Right atrium auricular region (tissue), 2 donors: ENCODE measurements at places on chromosomes 1 and 21.
A peak's percentile ranks its signal among the peaks of the same experiment; 100 is the strongest.

GRCh38 chr1:15620155-15620545, 2.9 kb downstream of the DDI2 start:
- H3K27me3 ChIP-seq: no peaks in the 10 kb centered on the region
- peak overlapping the region; percentile 99 for H3K27ac ChIP-seq
- peak overlapping the region; percentile 1 for H3K4me3 ChIP-seq
- H3K36me3 ChIP-seq: no peaks in the 10 kb centered on the region
- no peak for DNase-seq

- no peak overlapping the region for H3K4me3 ChIP-seq
- H3K4me1 ChIP-seq: no peaks in the 10 kb centered on the region
- no peak overlapping the region for H3K27ac ChIP-seq
- DNase-seq: no peak
- no peaks in the 10 kb centered on the region for H3K27me3 ChIP-seq
These were observed 131.5 kb downstream of the CNIH3 start for GRCh38 chr1:224747578-224747977.

GRCh38 chr1:47709019-47709871, 271.4 kb downstream of the FOXD2 start:
- DNase-seq: no peak
- no peaks in the 10 kb centered on the region for H3K36me3 ChIP-seq
- H3K4me1 ChIP-seq: peaks cover 4% of the 10 kb centered on the region
- H3K4me3 ChIP-seq: peak overlapping the region; percentile 49
- H3K27me3 ChIP-seq: peaks cover 31% of the 10 kb centered on the region
- H3K27ac ChIP-seq: no peak overlapping the region

DNA sequence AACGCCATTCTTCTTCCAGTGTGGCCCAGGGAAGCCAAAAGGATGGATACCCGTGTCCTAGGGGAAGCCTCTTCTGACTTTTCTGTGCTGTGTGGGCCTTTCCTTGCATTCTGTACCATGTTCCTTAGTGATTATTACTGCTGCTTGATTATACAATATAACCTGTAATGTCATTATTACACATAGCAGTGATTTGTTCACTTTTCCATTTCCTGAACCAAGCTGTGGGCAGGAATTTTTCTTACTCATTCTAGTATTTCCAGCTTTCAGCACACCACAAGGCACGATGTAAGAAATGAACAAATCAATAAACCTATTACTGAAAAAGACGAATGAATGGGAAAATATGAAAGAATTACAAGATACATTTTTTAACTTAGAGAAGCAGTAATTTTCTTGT, 8.4 kb upstream of the USP33 start:
- H3K27ac ChIP-seq: no peak overlapping the region
- no peak for DNase-seq
- H3K27me3 ChIP-seq: no peaks in the 10 kb centered on the region
- H3K4me1 ChIP-seq: no peaks in the 10 kb centered on the region

DNA sequence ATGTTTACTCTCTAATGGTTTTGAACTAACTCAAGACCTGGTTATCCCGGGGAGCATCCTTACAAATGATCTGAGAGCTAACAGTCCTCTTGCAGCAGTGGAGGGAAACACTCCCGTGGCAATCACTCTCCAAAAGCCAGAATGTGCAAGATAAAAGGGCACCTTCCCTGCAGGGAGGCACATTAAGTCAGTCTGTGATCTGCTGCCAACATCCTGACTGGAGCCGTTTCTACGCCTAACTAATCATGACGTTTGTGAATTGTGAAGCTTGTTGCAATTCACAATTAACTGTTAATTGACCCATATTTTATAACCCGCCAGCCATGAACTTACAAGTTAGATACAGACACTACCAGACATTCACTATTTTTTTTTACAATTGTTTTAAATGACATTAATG, 52.1 kb upstream of the LGALS8 start:
- no peak for DNase-seq
- H3K27ac ChIP-seq: no peak overlapping the region
- no peaks in the 10 kb centered on the region for H3K36me3 ChIP-seq
- no peaks in the 10 kb centered on the region for H3K27me3 ChIP-seq
- no peaks in the 10 kb centered on the region for H3K4me1 ChIP-seq

GRCh38 chr1:2638466-2639115, 5.8 kb upstream of the MMEL1 start:
- no peak for DNase-seq
- H3K27me3 ChIP-seq: no peaks in the 10 kb centered on the region
- H3K4me1 ChIP-seq: no peaks in the 10 kb centered on the region
- H3K4me3 ChIP-seq: no peak overlapping the region

DNA sequence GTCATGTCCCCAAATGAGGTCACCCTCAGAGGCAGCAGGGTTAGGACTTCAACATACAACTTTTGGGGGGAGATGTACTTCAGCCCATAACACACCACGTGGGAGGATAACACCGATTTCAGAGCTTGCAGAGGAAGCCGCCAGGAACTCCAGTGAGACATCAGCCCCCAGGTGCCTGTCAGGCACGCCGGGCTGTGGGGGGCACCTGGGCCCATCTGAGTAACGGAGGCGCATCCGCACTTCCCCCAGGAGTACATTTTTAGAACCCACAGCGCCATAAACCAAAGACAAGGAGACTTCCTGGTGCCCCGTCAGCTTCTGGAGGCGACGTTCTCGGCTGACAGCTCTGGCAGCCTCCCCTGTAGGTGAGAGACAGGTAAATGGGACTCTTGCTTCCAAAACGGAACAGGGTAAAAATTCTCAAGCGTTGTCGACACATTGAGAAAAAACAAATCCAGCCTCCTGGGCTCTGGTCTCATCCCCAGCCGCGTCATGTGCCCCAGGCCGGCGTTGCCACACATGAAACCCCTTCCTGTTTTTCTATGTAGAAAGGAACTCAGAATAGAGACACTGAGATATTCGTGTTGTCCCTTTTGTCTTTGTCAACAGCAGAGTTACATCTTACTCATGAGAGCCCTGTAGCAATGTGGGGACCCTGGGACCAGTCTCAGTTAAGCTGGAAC, 93.3 kb downstream of the PDE9A start:
- no peak overlapping the region for H3K4me3 ChIP-seq
- peak; percentile 64 for DNase-seq
- no peaks in the 10 kb centered on the region for H3K27me3 ChIP-seq
- no peaks in the 10 kb centered on the region for H3K4me1 ChIP-seq
- no peaks in the 10 kb centered on the region for H3K36me3 ChIP-seq

DNA sequence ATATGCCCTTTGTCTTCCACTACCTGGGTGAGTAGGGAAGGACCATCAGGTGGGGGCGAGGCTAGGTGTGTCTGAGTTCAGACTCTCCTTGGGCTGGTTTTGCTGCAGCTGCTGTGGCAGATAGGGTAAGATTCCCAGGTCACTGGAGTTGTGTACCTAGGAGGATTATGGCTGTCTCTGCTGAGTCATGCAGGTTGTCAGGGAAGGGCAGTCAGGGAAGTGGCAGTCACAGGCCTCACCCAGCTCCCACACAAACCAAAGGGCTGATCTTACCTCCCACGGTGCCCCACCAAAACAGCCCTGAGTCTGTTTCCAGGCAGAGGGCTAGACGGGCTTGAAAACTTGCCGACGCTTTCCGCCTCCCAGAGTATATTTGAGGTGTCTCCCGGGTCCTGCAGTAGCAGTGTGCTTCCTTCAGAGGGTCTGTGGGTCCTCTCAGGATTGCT, 201.6 kb upstream of the PLXNA2 start:
- H3K27me3 ChIP-seq: no peaks in the 10 kb centered on the region
- no peak overlapping the region for H3K4me3 ChIP-seq
- no peak overlapping the region for H3K27ac ChIP-seq
- DNase-seq: no peak

GRCh38 chr21:42102076-42102475, 31.0 kb downstream of the UMODL1 start:
- no peak overlapping the region for H3K4me3 ChIP-seq
- H3K27me3 ChIP-seq: no peaks in the 10 kb centered on the region
- H3K4me1 ChIP-seq: peaks cover 6% of the 10 kb centered on the region
- DNase-seq: no peak
- H3K27ac ChIP-seq: no peak overlapping the region
- no peaks in the 10 kb centered on the region for H3K36me3 ChIP-seq

DNA sequence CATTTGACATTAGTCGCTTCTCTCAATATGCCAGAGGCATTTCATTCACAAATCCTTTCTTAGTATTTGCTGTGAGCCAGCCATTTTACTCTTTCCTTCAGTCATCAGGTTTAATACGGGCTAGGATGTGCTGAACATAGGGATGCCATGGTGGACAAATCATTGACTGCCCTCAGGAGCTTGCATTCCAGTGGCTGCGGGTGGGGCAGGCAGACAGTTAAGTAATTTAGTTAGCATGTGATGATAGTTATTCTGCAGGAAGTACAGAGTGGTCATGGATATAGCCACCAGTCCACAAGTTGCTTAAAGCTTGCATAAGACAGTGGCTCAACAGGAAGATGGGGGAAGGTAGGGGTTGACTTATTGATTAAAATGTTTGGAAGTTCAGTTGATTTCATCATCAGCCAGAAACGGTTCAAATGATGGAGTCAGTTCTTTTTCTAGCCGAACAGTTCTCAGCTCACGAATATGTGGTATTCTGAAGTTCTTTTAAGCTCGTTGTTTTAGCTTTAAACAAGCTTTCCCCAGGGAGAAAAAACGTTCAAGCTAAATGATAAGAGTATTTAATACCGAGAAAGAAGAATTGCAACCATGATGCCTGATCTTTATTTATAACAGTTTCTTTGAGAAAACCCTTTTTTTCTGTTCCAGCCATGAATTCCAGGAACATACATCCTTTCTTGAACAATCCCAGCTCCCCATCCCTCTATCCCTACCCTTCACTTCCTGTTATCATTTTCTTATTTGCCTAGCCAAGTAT, 1.4 kb downstream of the SLC22A15 start:
- H3K27me3 ChIP-seq: no peaks in the 10 kb centered on the region
- peaks cover 25% of the 10 kb centered on the region for H3K4me1 ChIP-seq
- no peaks in the 10 kb centered on the region for H3K36me3 ChIP-seq
- no peak for DNase-seq
- peak overlapping the region; percentile 77 for H3K4me3 ChIP-seq

DNA sequence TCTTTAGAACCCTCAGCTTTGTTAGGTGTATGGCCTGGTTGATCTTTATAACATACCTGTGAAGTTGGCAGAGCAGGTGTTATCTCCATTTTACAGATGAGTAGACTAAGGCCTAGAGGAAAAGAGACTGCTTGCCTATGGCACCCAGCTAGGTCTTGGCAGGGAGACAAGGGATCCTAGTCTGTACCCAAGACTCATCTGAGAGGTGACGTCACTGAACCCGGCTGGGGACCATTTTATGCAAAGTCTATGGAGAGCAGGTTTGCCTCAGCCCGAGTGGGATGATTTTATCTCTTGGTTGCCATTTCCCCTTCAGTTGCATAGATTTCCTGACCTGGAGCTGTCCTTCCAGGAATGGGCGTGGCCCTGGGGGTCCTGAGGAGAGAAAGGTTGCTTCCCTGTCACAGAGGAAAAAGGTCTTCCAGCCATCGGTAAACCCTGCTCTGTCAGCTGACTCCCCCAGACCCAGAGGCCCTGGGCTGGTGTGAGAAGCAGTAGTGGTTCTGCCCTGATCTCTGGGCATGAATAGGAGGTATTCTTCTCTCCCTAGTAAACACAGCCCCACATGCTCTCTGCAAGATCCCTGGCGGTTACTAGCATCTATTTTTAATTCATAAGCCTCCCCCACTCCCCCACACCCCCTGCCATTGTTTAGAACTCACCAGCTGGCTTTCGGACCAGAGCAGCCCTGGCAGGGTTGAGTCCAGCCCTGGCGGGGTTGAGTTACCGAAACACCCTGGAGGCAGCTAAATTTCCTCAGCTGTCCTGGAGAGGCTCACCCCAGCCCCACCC, 19.6 kb downstream of the TMCC2 start:
- no peak for DNase-seq
- H3K4me1 ChIP-seq: peaks cover 54% of the 10 kb centered on the region
- peak overlapping the region; percentile 19 for H3K27ac ChIP-seq

DNA sequence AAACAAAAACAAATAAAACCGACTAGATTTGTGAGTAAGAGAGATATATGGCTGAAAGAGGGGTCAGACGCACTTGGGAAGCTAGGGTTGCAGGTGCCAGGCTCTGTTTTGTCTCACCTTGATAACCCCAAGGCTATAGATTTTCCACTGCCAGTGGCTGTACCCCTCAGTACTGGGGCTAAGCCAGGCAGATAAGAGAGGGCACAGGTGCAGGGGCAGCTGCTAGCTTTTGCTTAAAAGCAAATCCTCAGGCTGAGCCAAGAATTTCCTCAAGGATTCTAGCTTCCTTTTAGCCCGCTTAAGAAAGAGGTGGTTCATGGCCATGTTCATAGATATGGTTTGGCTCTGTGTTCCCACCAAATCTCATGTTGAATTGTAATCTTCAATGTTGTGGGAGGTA, 57.9 kb downstream of the OVGP1 start:
- H3K27ac ChIP-seq: no peak overlapping the region
- no peak for DNase-seq
- H3K27me3 ChIP-seq: no peaks in the 10 kb centered on the region

GRCh38 chr1:4957027-4957426, 302.6 kb downstream of the AJAP1 start:
- no peak for DNase-seq
- no peaks in the 10 kb centered on the region for H3K27me3 ChIP-seq
- no peak overlapping the region for H3K4me3 ChIP-seq
- H3K4me1 ChIP-seq: no peaks in the 10 kb centered on the region

GRCh38 chr1:11664336-11665065, 501 bp downstream of the FBXO6 start:
- H3K27ac ChIP-seq: peak overlapping the region; percentile 80
- H3K36me3 ChIP-seq: peaks cover 15% of the 10 kb centered on the region
- H3K27me3 ChIP-seq: no peaks in the 10 kb centered on the region
- DNase-seq: no peak
- peak overlapping the region; percentile 68 for H3K4me3 ChIP-seq

- H3K27me3 ChIP-seq: no peaks in the 10 kb centered on the region
- H3K4me3 ChIP-seq: peak overlapping the region; percentile 58
- DNase-seq: peak; percentile 57
These were observed 119.1 kb upstream of the JUN start for GRCh38 chr1:58902830-58903513.

DNA sequence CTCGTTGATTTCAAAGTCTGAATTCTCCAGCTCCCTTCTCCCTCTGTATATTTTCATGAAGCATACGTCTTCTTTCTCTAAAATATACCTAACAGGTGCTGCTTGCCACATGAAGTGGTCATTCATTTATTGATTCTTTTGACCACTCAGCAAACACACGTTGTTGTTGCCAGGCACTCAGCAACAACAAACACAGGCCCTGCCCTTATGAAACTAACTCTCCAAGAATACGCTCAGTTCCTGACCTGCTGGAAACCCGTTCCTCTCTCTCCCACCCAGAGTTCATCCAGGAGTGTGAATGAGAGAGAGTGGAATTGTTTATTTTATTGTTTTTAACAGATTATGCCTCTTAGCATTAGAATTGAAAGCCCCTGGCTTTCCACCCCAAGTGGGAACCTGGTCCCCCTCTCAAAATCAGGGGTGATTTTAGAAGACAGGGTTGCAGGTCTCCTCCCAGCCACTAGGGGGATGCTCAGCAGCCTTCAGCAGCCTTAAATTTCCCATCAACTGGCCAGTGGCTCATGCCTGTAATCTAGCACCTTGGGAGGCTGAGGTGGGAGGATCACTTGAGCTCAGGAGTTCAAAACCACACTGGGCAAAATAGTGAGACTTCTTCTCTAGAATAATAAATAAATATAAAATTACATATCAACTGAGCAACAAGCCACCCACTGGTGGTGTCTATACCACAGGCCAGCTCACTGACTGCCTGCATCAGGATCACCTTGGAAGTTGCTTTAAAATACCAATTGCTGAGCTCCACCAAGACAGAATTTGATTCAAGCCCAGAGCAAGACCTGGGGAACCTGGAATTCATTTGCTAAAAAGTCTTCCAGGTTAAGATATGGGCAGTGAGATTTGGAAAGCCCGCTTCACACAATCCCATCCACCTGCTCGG, 181.0 kb upstream of the KLHDC7A start:
- no peaks in the 10 kb centered on the region for H3K4me1 ChIP-seq
- no peak for DNase-seq
- H3K27me3 ChIP-seq: no peaks in the 10 kb centered on the region
- no peaks in the 10 kb centered on the region for H3K36me3 ChIP-seq
- no peak overlapping the region for H3K27ac ChIP-seq
